ENCODE measurements at places on chromosomes 5 and 9.

- DNase-seq = no peak
These were observed 36.7 kb upstream of the ORM1 start for GRCh38 chr9:114286146-114286679.

GRCh38 chr5:78003450-78003849 is 227.3 kb upstream of the TBCA start:
- DNase-seq = no peak

DNA sequence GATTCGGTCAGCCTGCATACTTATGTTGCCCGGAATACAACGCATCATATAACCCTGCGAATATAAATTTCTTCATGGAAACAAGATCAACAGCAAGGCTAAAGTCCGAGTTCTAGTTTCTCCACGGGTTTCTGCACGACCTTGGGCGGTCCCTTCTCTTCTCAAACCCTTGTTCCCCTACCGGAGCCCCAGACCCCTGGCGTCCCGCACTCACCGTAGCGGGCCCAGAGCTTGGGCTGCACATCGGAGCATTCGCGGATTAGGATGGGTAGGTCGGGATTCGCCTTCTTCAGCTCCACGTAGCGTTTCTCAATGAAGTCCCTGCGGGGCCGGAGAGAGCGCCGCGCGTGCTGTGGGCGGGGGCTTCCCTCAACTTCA is 399 bp downstream of the NDUFA2 start:
- no peak for DNase-seq

DNA sequence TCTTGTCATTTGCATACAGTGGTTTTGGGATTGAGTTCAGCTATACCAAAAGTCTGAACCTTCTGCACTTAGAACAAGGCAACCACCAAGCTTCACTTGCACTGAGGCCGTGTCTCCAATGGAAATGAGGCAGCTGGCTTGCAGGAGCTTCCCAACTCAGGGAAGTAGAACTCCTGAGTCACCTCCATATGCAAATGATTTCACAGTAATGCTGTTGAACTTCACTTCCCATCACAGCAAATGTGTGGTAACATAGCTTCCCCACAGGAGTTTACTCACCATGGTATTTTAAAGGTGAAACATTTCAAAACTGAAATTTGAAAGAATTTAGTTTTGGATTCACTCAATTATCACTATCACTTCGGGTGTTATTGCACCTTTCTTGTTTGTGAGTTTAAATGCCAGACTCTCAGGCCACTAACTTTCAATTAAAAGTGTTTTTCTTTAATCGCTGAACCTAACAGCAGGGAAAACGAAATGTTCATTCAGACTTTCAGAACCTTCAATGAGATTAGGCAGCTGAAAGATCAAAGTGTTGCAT is 9.0 kb downstream of the CD274 start:
- no peak for DNase-seq

GRCh38 chr9:71557310-71557709 is 211.0 kb downstream of the CEMIP2 start:
- no peak for DNase-seq

- DNase-seq = peak; percentile 13
These were observed 554 bp downstream of the JAK2 start for GRCh38 chr9:4985386-4986266.

All from T-helper 9 cell (primary cell).